GM13977 (cell line): ENCODE measurements at places on chromosomes 4 and X.

GRCh38 chrX:65821721-65822496, 154.5 kb downstream of the MSN start:
- DNase-seq: peak; percentile 5

- DNase-seq: no peak
These were observed 40.5 kb upstream of the ZNF827 start for GRCh38 chr4:145979160-145979559.

GRCh38 chr4:118968813-118969212, 80.2 kb downstream of the SYNPO2 start:
- DNase-seq: no peak

DNA sequence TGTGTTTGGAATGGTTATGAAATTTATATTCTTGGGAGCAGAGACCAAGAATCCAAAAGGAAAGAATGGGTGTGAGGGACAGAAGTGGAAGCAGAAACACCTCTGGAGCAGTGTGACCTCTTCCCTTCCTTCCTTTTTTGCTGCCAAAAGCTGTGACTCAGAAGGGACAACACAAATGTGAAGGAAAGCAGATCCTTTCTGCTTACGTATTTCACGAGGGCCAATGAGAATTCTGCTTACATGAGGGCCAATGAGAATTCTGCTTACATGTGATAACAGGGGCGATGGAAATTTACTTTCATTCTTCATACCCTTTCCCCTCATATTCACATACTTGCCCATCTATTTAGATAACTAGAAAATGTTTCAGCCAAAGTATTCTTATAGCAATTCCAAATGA, 404.6 kb downstream of the PRDM5 start:
- DNase-seq: no peak

GRCh38 chr4:164320847-164321246, 433.1 kb upstream of the SMIM31 start:
- DNase-seq: no peak

GRCh38 chr4:80186676-80187075, 10.6 kb upstream of the PRDM8 start:
- DNase-seq: peak; percentile 15

DNA sequence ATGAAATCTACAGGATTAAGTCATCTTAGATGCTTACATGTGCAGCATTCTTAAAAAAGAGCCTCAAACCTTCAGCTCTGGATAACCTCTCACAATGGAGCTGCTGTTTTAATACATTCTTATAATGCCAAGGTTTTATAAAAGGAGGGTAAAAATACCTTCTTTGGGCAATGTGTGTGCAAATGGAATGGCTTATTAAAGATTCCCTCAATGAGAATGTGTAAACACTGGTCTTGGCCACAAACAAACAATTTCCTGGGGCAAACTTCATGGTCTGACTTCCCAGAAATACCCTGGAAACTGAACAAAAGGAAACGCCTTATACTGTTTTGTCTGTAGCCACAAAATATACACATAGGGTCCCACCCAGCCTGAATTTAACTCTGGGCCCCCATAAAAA, 148.6 kb upstream of the INTU start:
- no peak for DNase-seq

DNA sequence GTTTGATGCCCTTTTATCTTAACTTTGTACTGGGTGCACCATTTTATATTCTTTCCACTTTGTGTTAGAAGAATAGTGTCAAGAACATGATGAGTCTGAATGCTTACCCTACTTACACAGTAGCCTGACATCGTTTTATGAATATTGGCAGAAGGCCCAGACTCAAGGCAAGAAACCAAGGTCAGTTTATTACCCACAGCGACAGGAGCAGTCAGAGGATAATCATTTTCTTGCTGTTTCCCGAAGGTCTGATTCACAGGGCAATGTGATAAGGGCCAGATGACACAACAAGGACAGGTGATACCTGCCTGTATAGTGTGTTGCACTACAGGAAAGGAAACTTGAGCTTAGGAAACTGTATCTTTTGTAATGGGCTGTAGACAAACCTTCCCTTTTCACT, 417.4 kb downstream of the SPOCK3 start:
- DNase-seq: no peak

GRCh38 chrX:15673970-15674369, 9.4 kb upstream of the CLTRN start:
- DNase-seq: no peak

- no peak for DNase-seq
These were observed 16.0 kb upstream of the FGF16 start for GRCh38 chrX:77431227-77431626.

- no peak for DNase-seq
These were observed 52.4 kb upstream of the FHL1 start for GRCh38 chrX:136094962-136095361.

- DNase-seq: peak; percentile 71
These were observed at the start of gene TRIM61 for GRCh38 chr4:164977243-164978164. Gene TRIM61 (minus strand): TSS chr4:164977657. CDS start chr4:164970002, 7,655 bp downstream.

- DNase-seq: no peak
These were observed 201.7 kb upstream of the AR start for GRCh38 chrX:67342138-67342537.

DNA sequence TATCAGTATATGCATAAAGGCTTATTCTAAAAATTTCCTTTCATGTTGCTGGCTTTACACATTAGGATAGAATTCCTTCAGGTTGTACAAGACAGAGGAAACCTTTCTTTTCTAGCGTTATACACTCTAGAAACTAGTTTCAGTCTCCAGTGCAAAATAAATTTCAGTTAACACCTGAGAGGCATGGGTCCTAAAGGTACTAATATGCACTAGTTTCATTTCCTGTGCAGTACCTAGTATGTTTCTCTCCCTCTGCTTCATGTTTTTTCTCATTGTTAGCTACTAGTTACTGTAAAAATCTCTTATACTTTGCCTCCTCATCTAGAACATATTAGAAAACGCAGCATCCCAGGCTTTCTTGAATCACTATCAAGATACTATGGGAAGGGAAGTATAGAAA, 54.0 kb downstream of the SNX25 start:
- DNase-seq: no peak

- no peak for DNase-seq
These were observed 64.5 kb downstream of the CENPC start for GRCh38 chr4:67480810-67481209.

GRCh38 chr4:38347251-38347650, 316.7 kb upstream of the KLF3 start:
- no peak for DNase-seq

GRCh38 chr4:119735165-119735651, 106.6 kb upstream of the PDE5A start:
- DNase-seq: no peak

DNA sequence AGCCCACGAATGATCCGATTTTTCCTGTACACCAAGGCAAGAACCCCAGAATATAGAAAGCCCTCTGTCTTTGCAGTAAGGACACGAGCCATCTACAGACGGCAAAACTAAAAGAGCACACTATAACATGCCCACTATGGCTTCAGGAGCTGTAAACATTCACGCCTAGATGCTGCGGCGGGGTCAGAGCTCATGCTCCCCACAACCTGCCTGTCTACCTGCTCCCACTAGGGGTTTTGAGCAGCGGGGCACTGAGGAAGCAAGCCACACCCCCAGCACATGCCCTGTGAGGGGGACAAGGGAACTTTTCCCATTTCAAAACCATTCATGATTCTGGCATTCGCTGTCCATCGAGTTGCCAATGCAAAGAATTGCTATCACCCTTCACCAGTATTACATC, 144.8 kb downstream of the PAPSS1 start:
- DNase-seq: no peak

DNA sequence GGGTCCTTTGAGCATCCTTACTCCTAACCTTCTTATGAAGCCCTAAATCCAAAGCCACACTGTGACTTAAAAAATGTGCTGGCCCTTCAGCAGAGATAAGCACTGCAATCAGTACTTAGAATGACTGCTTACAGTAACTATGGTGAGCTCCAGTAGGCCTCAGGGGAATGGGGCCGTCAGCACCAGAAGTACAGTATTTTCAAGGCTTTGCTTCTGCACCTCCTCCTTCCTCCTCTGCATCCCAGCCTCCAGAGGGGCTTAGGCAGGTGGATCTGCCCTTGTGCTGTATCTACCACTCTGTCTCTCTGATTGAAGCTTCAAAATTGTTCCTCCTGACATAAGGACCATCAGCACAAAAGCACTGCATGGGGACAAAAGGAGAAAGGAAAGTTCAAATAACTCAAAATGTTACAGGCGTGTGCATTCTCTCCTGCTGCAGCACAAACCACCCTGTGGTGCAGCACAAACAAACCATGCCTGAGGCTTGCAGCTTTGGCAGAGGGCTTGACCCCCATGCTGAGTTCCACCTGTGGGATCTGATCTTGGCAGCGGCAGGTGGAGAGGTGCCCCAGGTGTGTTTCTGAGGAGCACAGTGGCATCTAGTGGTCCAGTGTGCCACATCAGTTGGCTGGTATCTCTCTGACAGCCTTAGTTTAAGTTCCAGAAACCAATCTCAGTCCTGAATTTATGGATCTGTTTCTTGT, 164.7 kb downstream of the SOWAHB start:
- DNase-seq: no peak

DNA sequence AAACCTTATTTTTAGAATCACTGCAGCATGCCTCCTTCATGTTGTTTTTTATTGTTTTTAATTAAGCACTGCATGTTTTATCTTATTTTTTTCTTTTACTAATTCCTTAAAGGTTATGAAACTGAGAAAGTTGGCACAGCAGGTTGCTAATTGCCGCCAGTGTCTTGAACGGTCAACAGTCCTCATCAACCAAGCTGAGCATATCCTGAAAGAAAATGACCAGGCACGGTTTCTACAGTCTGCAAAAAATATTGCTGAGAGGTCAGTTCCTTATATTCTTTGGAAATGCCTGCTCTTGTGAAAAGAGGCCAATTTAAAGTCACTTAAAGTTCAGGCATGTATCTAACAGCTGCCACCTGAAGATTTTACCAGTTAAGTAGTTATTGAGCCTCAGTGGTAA, 76.8 kb downstream of the TEX13B start:
- no peak for DNase-seq
